ENCODE measurements at places on chromosomes 5 and 9. TPM values are rescaled to one million over a fixed set of nuclear protein-coding genes. Genes with fewer than 3 reads are reported as not detected.

The SPATA31A1 gene
- total RNA-seq: not detected

The SPACA9 gene
- total RNA-seq: 1.8 TPM

The C5orf58 gene
- not detected for total RNA-seq

The FCN1 gene
- total RNA-seq: not detected

The ZMAT2 gene
- total RNA-seq: 51.4 TPM

The GLDC gene
- 7.1 TPM for total RNA-seq

The TRIM23 gene
- total RNA-seq: 5.3 TPM

The MRPS30 gene
- total RNA-seq: 49.3 TPM

The ZBED3 gene
- total RNA-seq: 1.2 TPM

The LCN15 gene
- not detected for total RNA-seq

The AHRR gene
- total RNA-seq: 16.7 TPM

The DEPDC1B gene
- total RNA-seq: 33.6 TPM

The SLC45A2 gene
- total RNA-seq: not detected

The CNTNAP3 gene
- total RNA-seq: not detected

The AK8 gene
- total RNA-seq: 0.10 TPM

The P4HA2 gene
- 6.1 TPM for total RNA-seq

The HSPA4 gene
- 221 TPM for total RNA-seq

The SOHLH1 gene
- not detected for total RNA-seq

The C6 gene
- total RNA-seq: not detected

The PAEP gene
- total RNA-seq: not detected

The CCNO gene
- total RNA-seq: not detected

The DNAI1 gene
- 0.69 TPM for total RNA-seq

The ADAMTS12 gene
- total RNA-seq: not detected

The PCDHAC1 gene
- total RNA-seq: not detected

The HEXB gene
- 67.1 TPM for total RNA-seq

The SLC25A2 gene
- total RNA-seq: 0.19 TPM

The PTGDS gene
- not detected for total RNA-seq

The PRDM9 gene
- not detected for total RNA-seq

The TMEM252 gene
- total RNA-seq: not detected

The FRMPD1 gene
- total RNA-seq: not detected

The SLC34A3 gene
- not detected for total RNA-seq

The CENPK gene
- total RNA-seq: 87.5 TPM

The LVRN gene
- 0.10 TPM for total RNA-seq

The TAF1L gene
- total RNA-seq: not detected

The MUSK gene
- not detected for total RNA-seq

The DAB2IP gene
- total RNA-seq: not detected

The CMYA5 gene
- 0.26 TPM for total RNA-seq

The SH3TC2 gene
- total RNA-seq: not detected

The OSMR gene
- 0.10 TPM for total RNA-seq

The PTCD2 gene
- total RNA-seq: 10.8 TPM

The NMRK1 gene
- total RNA-seq: 41.2 TPM

The S100Z gene
- 1.8 TPM for total RNA-seq

The TIMD4 gene
- 3.1 TPM for total RNA-seq

The CCDC183 gene
- 0.36 TPM for total RNA-seq

The SPINK6 gene
- total RNA-seq: not detected

The TOR2A gene
- 16.2 TPM for total RNA-seq

The ADAMTS2 gene
- total RNA-seq: not detected

The ABO gene
- not detected for total RNA-seq

The PTPRD gene
- total RNA-seq: 0.10 TPM

The ARID3C gene
- 0.17 TPM for total RNA-seq

All from activated CD4-positive, alpha-beta memory T cell treated with anti-CD3 and anti-CD28 coated beads for 36 hours (primary cell).